ENCODE measurements at places on chromosomes 5 and 9.

- no peak for DNase-seq
Observed at GRCh38 chr5:125408448-125409233, 662.2 kb upstream of the ZNF608 start.

- peak; percentile 81 for DNase-seq
Observed at GRCh38 chr9:34380511-34381315, 4.0 kb upstream of the MYORG start.

GRCh38 chr5:140977003-140977402 is 10.7 kb downstream of the PCDHAC2 start:
- DNase-seq = no peak

DNA sequence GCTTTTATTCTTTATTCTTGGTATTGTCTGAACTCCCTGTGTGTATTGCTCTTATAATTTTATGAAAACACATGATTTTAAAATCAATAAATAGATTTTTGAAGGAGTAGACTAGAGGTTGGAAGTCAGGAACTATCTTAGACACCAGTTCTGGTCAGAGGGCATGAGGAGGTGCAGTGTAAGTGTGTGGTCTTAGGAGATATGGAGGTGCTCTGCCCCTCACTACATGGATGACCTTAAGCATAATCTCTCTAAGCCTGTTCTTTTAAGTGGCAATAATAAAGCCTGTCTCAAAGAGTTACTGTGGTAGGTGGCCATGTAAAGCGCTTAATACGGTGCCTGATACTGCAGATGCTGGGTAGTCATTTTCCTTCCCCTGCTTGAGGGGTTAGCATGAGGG is 34.0 kb downstream of the RPS23 start:
- DNase-seq = no peak

GRCh38 chr5:142576804-142577203 is 109.1 kb downstream of the FGF1 start:
- no peak for DNase-seq

- DNase-seq = no peak
Observed at GRCh38 chr5:169732841-169733240, 95.8 kb downstream of the DOCK2 start.
